ENCODE measurements at places on chromosomes 5 and 9.

- no peak for DNase-seq
Measured at GRCh38 chr9:125659954-125660353, 47.1 kb downstream of the MAPKAP1 start.

DNA sequence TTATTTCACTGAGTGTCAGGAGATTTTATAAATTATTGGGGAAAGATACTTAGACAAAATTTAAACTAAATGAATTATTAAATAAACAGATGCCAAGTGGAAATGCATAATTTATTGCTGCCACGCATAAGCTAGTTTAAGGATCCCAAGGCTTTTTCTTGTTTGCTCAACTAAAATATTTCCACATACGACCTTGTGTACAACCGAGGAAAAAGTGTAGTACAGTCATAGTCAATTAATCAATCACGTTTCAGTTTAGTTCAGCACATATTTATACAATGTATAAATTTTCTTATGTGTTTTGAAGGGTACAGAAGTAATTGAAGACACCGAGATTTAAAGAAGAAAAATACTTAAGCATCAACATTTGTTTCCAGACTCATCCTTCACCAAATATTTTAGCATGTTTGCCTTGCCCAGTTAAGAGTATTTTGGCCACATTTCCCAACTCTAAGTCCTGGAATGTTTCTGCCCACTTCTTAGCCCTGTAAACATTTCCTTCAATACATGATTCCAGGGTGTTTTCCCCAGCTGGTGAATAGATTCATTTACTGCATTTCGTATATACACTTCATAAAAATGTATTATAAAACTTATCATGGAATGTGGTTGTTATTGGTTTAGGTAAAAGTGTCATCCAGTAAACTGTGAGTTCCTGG, 652.9 kb downstream of the ELAVL2 start:
- no peak for DNase-seq

DNA sequence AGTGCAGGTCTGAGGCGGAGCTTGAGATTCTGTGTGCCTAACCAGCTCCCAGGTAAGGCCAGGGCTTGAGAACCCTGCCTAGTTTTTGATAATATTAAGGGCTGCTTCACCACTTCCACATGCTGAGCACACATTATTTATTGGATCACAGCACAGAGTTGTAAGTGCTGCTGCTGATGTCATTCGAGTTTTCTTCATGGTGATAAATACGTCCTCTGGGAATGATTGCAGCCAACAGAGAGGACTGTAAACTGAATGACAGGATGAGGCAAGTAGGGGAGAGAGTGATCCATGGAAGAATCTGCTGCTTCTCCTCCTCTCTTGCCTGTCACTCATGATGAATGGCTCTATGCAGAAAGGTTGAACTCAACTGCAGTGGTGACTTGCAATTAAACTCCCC, 77.9 kb upstream of the VPS13A start:
- DNase-seq = no peak

DNA sequence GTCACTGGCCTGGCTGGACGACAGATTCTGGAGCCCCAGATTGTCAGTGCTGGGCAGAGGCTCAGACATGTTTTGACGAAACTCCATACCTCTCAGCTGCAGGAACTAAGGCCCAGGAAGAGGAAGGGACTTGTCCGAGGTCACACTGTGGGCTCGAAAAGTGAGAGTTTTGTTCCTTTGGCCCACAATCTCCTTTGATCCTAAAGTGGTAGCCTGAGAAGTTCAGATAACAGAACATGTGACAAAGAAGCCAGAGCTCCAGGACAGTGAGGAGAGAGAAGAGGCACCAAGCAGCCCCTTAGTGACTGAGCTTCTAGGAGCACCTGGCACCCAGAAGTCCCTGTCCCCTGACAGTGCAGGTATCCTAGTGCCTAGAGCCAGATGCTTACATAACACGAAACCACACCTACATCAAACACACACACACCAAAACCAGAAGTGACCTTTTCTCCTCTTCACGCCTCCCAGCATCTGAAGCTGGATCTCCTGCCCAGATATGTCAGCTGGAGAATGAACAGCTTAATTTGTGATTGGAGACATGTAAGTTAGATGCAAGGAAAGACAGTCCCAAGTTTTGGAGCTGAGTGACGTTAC, 88.9 kb downstream of the ADRB2 start:
- no peak for DNase-seq

DNA sequence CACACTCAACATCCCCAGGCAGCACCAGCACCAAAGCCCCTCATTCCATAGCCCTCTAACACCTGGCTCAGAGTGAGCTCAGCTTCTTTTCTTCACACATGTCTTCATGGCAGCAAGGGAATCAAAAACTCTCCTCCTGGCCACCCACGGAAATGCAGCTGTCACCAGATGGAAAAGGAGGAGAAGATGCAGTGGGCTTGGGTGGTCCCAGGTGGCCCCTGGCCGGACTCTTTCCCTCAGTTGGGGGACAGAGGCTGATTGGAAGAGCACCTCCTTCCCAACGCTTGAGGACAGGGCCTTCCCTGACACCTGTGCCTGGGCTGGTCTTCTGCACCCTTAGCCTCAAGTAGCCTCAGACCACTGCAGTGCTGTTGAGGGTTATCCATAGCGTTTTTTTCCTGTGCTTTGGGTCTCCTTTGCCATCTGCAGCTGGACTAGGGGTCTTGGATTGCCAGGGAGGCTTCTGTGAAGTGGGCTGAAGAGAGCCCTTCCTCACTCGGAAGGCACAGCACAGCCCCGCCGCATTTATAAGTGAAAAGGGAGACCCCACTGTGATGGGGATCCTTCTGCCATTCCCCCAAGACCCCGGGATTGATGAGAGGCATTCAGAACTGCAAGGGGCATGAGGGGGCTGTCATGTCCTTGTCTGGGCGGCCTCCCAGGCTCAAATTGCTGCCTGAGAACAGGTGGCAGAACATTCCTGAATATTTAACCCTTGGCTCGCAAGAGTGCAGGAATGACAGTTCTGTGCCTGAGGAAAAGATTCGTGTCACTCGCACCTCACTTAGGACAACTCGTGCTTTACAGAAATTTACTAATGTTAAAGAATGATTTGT, 200.0 kb downstream of the AUH start:
- DNase-seq = no peak

- DNase-seq = no peak
Measured at GRCh38 chr5:157735991-157736390, 4.8 kb downstream of the THG1L start.

- DNase-seq = no peak
Measured at GRCh38 chr5:10567121-10567591, 3.3 kb downstream of the ANKRD33B start.

- DNase-seq = no peak
Measured at GRCh38 chr5:109844695-109845094, 155.0 kb downstream of the MAN2A1 start.

GRCh38 chr9:125430161-125431011, 168.8 kb downstream of the GAPVD1 start:
- no peak for DNase-seq

DNA sequence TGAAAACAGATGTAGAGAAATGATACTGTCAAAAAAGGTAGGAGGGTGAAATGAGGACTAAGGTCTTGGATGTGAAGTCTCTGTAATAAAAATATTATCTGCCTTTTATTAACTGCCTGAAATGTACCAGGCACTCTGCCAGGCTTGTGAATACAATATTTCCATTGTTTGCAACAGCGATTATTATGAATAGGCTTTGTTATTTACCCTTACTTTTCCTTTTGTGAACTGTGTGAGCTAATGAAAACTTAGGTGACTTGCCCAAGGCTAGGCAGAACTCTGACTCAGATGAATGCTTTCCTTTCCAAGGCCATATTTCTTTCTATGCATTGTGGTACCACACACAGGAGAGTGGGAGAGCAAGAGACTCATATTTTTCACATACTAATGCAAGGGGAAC, 204.1 kb downstream of the CDH12 start:
- no peak for DNase-seq

GRCh38 chr5:140671472-140672125, 1.8 kb downstream of the DND1 start:
- no peak for DNase-seq

DNA sequence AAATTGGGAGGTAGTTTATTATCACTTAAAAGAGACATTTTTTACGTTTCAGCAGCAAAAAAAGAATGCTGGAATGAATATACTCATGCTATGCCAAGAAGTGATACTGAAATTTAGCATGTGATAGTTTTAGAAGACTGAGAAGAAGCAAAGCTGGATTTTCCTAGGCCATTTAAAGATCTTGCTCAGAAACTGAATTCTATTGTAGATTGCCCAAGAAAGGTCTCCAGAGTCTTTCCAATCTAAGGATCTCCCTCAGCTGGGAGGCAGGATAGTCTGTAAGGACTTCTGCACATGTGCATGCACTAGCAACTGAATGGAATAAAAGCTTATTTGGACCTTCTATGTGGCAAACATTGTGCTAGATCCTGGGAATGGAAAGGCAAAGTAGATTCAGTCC, 334.5 kb downstream of the DTWD2 start:
- DNase-seq = no peak

GRCh38 chr9:88726803-88727202, 191.8 kb downstream of the NXNL2 start:
- no peak for DNase-seq

- DNase-seq = no peak
Measured at GRCh38 chr9:36237230-36237629, 21.0 kb downstream of the GNE start.

DNA sequence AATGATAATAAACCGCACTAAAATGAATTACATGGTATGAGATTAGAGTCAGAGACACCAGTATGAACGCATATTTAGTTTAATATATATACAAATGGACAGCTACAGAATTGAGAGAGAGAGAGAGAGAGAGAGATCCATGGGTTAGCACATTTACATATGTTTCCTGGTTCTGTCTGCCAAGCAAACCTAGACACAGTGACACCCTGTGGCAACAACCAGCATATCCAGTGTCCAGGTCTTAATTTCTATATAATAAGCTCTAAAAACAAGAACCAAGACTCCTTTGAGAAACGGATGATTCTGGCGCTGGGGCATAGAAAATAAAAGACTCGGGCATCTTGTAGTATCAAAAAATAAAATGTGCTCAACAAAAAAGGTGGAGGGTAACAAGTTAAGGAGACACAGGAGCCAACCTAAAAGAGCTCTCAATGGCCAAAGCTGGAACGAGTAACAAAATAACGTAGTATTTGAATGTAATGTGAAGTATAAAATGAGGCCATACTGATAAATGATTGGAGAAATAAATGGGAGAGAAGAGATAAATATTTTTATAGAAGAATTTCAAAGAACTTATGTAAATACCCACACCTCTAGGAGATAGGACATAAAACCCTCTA, 84.5 kb downstream of the RFX3 start:
- peak; percentile 32 for DNase-seq

DNA sequence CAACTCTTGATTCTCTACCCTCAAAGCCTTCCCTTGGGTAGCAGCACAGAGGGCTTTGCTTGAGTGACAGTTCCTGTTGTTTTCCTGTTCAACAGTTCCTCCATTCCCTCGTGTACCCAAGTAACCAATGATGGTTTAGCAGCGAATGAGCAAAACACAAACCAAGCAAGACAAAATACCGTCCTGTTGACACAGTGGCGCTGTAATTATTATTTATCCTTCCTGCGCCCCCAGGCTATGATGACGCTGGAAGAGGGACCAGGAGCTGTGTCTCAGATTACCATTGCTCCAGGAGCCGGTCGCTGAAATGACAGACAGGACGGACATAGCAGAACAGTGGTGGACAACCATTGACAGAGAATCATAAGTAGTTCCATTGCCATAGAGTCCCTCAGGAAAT, 154.8 kb downstream of the GADD45G start:
- no peak for DNase-seq

- DNase-seq = no peak
Measured at GRCh38 chr9:111832449-111832848, 37.7 kb upstream of the SHOC1 start.

DNA sequence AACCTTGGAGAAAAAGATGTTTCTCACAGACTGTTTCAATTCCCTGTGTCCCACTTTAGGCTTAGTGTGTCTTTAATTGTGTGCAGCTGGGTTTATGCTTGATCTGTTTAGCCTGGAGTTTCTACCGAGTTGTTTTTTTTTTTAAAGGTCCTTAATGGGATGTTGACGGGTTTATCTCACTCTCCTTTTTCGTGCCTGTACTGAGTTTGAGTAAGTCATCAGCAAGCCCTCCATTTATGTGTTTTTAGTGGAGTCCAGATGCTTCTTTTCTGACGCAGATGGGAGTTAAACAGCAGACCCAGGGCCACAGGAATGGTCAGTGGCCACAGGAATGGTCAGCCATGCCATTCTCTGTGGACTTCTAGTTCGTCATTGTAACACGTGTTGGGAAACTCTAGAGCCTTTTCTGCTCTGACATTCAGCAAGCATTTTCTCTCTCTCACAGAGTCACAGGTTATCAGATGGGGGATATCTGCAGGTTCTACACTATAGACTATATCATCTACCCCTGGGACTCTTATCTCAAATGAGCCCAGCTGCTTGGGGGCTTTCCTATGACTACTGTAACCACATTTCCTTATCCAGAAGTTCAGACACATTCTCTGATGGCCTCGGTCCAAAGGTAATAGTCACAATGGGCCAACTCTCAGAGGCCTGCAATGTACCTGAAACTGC, 190.5 kb downstream of the TTLL11 start:
- peak; percentile 55 for DNase-seq

DNA sequence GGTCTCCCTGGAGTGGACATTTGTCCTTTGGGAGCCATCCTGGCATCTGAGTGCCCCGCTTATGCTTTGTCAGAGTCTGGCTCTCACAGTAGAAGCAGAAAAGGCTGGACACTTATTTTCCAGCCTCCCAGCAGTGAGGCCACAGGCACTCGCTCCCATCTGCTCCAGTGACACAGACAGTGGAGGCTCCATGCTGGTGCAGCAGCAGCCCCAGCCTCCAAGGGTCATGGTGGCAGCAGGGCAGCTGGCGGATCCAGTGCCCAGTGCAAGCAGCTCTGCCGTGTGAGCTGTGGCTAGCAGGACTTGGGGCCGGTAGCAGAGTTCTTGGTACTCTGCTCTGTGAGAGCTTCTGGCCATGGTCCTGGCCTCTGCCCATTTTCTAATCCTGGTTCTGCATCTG, 157.3 kb upstream of the ALDH1B1 start:
- no peak for DNase-seq

GRCh38 chr5:86546044-86546443, 71.7 kb upstream of the COX7C start:
- no peak for DNase-seq

- DNase-seq = no peak
Measured at GRCh38 chr9:135340143-135340655, 139.4 kb upstream of the PPP1R26 start.

DNA sequence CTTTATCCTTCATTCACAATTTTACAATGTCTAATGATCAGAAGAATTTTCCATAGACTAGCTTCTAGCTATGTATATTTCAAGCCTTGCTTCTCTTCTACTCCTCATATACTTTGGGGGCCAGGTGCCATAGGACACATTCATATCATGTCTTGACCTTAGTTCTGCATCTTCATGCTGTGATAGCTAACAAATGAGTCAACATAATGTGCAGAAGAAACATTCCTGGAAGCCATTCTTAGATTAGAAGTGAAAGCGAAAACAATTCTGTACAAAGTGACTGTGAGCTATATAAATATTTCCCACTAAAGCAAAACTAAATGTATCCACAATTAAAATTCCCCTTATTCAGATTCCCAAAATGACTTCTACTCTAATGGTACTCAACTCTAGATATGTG, 320.2 kb upstream of the NREP start:
- no peak for DNase-seq
